Bronchus fibroblast of lung (primary cell): ENCODE measurements at places on chromosomes 13 and 19. TPM values are rescaled to one million over a fixed set of nuclear protein-coding genes. Genes with fewer than 3 reads are reported as not detected.

Gene ZNF497
- total RNA-seq = under 0.01 and 0.74 TPM in 2 replicates

Gene FPR1
- total RNA-seq = not detected in 2 replicates

Gene MAP4K1
- total RNA-seq = under 0.01 and 0.34 TPM in 2 replicates

Gene CCNA1
- 1.0 TPM in 2 replicates for total RNA-seq

Gene GJA3
- 0.30 and 0.34 TPM in 2 replicates for total RNA-seq

Gene SIGLEC8
- not detected in 2 replicates for total RNA-seq

Gene SBSN
- 0.15 TPM in 1 of 2 replicates, not detected in the other for total RNA-seq

Gene TBC1D4
- 9.1 and 13.5 TPM in 2 replicates for total RNA-seq

Gene CASP14
- not detected in 2 replicates for total RNA-seq

Gene SYNE4
- 0.15 and 0.17 TPM in 2 replicates for total RNA-seq

Gene APOC1
- total RNA-seq = 15.8 and 15.9 TPM in 2 replicates

Gene IL4I1
- total RNA-seq = 0.17 and 0.30 TPM in 2 replicates

Gene ZNF709
- 1.2 and 1.8 TPM in 2 replicates for total RNA-seq

Gene ARGLU1
- 19.0 and 26.1 TPM in 2 replicates for total RNA-seq

Gene ATP12A
- total RNA-seq = under 0.01 TPM in 1 of 2 replicates, not detected in the other

Gene ZNF418
- total RNA-seq = 1.2 and 1.3 TPM in 2 replicates

Gene A1BG
- 56.7 and 57.5 TPM in 2 replicates for total RNA-seq

Gene KIR3DL1
- not detected in 2 replicates for total RNA-seq

Gene ZNF681
- total RNA-seq = 1.3 and 1.5 TPM in 2 replicates

Gene TEX29
- total RNA-seq = not detected in 2 replicates

Gene ANKLE1
- 1.5 TPM in 2 replicates for total RNA-seq

Gene LHB
- 0.45 TPM in 1 of 2 replicates, not detected in the other for total RNA-seq

Gene RGCC
- total RNA-seq = 17.8 and 27.4 TPM in 2 replicates

Gene CPB2
- total RNA-seq = not detected in 2 replicates

Gene GPR183
- not detected in 2 replicates for total RNA-seq

Gene OR7D2
- total RNA-seq = not detected in 2 replicates

Gene CHST8
- under 0.01 TPM in 1 of 2 replicates, not detected in the other for total RNA-seq

Gene IRGC
- not detected in 2 replicates for total RNA-seq

Gene MAST1
- 0.17 and 0.89 TPM in 2 replicates for total RNA-seq

Gene SLITRK5
- 4.2 and 4.9 TPM in 2 replicates for total RNA-seq

Gene TFDP1
- 72.8 and 96.7 TPM in 2 replicates for total RNA-seq

Gene PRRG2
- total RNA-seq = 0.30 and 0.84 TPM in 2 replicates

Gene TMIGD2
- total RNA-seq = not detected in 2 replicates

Gene GARIN5A
- 0.84 and 1.3 TPM in 2 replicates for total RNA-seq

Gene RAB3A
- total RNA-seq = 0.67 and 1.0 TPM in 2 replicates

Gene CCDC70
- not detected in 2 replicates for total RNA-seq

Gene RASIP1
- total RNA-seq = 8.3 and 8.7 TPM in 2 replicates

Gene HSPBP1
- 51.3 and 58.7 TPM in 2 replicates for total RNA-seq

Gene TIMM44
- 56.2 and 56.8 TPM in 2 replicates for total RNA-seq

Gene PEG3
- total RNA-seq = 0.84 and 1.6 TPM in 2 replicates

Gene NLRP4
- not detected in 2 replicates for total RNA-seq

Gene VSTM1
- not detected in 2 replicates for total RNA-seq
